H4 (cell line): ENCODE measurements at places on chromosomes 7 and 10.

GRCh38 chr10:12538491-12538995 lies 189.2 kb downstream of the CAMK1D start:
- no peak for DNase-seq

GRCh38 chr10:62527019-62527827 lies 153.1 kb downstream of the ZNF365 start:
- no peak for DNase-seq

DNA sequence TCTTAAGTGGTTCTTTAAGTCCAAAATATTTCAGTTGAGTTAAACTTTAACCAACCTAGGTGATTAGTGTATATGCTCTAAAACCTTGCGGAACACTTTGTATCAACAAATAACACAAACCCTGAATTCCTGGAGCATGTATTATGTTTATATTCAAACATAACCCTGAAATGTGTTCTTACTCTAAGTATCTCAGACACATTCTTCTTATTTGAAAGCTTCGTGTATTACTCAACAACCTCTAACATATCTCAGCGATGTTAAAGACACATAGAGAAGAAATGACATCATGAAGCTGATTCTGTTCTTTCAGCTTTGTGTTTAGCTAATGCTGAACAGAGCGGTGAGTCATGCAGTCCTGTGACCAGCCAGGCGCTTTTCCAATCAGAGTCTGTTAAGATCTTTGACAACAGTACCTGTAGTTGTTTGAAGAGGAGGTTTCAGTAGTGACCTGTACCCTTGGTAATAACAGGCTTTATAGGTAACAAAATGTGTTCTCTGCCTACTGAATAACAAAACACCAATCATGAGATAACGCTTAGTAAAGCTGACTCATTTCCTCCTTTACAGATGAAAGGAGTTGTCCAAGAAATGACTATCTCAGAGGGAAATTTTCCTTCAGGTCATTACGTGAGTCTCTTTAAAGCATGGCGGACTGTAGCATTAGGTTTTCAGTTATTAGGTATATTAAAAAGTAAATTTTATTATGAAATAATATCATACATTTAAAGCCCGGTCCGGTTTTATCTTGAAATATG lies 67.3 kb upstream of the KLF6 start:
- DNase-seq = peak; percentile 94

GRCh38 chr10:110560012-110560411 lies 7.5 kb upstream of the SMC3 start:
- no peak for DNase-seq

GRCh38 chr7:14807507-14807906 lies 95.0 kb downstream of the DGKB start:
- DNase-seq = no peak

GRCh38 chr10:103764296-103765088 lies 90.9 kb downstream of the SH3PXD2A start:
- no peak for DNase-seq

DNA sequence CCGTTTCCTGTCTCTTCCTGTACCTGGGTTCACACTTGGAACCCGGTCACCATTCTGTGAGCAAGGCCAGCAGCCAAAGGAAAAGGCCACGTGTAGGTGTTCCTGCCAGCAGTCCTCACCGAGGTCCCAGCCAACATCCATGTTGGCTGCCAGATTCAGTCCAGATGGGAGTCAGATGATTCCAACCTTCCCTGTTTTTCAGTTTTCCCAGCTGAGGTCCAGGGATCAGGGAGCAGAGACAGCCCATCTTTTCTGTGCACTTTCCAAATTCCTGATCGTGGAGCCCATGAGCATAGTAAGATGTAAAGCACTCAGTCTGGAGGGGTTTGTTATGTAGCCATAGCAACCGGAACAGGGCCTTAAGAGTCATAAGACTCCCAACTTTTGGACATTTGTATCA lies 3.9 kb upstream of the PVRIG start:
- no peak for DNase-seq

DNA sequence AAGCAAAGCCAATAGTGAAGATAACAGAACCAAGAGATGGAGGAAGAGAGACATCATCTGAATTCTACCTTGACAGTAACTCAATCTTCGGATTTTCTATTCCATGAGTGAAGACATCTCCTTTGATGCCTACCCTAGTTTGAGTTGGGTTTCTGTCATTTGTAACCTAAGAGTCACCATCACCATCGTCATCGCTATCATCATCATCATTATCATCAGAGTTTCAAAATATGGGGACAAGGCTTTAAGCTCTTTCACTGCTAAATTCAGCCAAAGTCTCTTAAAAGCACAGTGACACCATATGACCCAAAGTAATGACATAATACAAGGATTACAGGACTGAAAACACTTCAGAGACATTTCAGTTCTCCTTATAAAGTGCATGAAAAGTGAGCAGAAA lies 57.2 kb downstream of the NEBL start:
- DNase-seq = no peak

GRCh38 chr10:103583871-103584215 lies 90.3 kb downstream of the NEURL1 start:
- no peak for DNase-seq

DNA sequence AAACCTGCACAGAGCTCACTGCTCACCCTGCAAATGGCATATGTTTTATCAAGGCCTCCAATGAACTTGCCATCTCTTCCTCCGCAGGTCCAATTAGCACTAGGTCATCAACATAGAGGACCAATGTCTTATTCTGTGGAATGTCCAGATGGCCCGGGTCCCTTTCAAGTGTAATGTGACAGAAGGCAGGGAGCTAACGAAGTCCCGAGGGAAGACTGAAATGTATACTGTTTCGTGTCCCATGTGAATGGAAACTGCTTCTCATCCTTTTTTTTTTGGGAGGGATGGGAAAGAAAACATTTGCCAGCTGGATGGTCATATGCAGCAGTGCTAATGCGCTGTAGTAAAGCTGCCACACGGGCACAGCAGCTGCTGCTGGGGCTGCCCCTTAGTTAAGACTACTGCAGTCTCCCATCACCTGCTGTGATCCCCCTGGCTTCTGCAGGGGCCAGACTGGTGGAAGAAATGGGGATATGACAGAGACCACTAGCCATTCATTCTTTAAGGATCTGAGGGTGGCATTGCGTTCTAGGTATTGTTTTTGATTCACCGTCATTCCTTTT lies 61.7 kb upstream of the CCNY start:
- no peak for DNase-seq

- DNase-seq = no peak
Measured at GRCh38 chr10:131901181-131901829, 497 bp downstream of the PPP2R2D start.

DNA sequence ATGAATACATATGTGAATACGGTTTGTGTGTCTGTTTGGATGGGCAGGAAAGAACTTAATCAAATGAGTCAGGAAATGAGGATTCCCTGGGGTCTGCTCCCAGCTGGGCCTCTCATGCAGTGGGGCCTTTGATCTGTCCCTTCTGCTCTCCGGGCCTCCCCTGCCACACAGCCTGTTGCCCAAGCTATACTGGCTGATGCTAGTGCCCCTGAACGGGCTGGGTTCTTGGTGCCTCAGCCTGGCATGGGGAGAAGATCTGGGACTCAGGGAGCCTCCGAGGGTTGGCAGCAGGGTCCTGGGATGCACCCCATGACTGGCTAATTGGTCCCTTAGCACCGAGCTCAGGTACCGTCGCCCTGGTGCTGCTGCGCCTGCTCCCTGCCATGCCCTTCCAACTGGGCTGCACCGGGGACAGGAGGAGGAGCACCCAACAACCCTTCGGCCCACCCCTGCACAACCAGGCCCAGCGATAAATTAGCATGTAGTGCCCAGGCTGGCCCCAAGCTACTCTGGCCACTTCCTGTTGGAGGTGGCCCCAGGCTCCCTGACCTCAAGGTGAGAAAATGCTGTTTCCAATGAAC lies 59.9 kb upstream of the DUSP5 start:
- no peak for DNase-seq

DNA sequence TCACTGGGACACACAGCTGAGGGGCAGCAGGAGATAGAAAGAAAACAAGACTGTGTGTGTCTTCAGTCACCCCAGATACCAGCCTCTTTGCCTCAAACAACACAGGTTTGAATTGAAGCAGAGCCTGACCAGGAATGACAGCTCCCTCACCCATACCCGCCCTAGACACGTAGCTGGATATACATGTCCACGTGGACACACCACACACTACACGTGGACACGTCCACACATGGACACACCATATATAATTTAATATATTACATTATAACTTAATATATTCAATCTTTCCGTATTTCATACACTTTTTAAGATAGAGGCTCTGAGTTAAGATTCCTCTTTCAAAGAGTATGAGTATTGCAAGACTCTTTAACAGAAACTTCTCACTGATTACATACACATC lies 11.3 kb downstream of the GDF2 start:
- no peak for DNase-seq

- DNase-seq = no peak
Measured at GRCh38 chr7:123573896-123574467, 16.4 kb upstream of the NDUFA5 start.

GRCh38 chr7:65804887-65805286 lies 68.0 kb upstream of the VKORC1L1 start:
- DNase-seq = no peak

DNA sequence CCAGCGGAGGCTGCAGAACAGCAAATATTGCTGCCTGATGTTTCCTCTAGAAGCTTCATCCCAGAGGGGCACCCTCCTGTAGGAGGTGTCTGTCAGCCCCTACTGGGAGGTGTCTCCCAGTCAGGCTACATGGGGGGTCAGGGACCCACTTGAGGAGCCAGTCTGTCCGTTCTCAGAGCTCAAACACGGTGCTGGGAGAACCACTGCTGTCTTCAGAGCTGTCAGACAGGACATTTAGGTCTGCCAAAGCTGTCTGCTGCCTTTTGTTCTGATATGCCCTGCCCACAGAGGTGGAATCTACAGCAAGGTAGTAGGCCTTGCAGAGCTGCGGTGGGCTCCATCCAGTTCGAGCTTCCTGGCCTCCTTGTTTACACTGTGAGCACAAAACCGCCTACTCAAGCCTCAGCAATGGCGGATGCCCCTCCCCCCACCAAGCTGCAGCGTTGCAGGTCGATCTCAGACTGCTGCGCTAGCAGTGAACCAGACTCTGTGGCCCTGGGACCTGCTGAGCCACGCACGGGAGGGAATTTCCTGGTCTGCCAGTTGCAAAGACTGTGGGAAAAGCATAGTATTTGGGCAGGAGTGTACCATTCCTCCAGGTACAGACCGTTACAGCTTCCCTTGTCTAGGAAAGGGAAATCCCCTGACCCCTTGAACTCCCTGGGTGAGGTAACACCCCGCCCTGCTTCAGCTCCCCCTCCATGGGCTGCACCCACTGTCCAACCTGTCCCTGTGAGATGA lies 17.7 kb upstream of the MINDY3 start:
- no peak for DNase-seq

DNA sequence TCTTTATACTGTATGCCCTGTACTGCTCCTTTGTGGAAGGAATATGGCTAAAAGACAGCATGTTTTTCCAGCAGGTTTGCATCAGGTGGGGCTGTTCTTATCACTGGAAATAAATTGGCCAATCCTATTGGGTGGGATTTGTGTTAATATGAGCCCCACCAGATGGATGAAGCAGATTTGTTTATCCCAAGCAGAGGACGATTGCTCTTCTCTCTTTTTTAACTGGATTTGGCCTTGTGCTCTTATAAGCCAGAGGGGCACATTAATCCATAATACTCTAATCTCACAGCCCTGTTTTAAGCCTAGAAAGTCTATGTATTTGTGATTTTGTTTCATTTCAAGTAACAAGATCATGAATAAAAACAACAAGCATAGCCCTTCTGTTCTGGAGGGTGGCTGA lies 240.1 kb upstream of the ADARB2 start:
- no peak for DNase-seq

- DNase-seq = no peak
Measured at GRCh38 chr10:103457896-103458583, 660 bp downstream of the CALHM1 start.

- no peak for DNase-seq
Measured at GRCh38 chr10:128816726-128817125, 650.3 kb upstream of the MGMT start.

- DNase-seq = no peak
Measured at GRCh38 chr10:4937346-4937745, 25.9 kb upstream of the AKR1C1 start.

GRCh38 chr10:5752301-5752871 lies 60.8 kb downstream of the GDI2 start:
- DNase-seq = no peak
